Pulmonary artery endothelial cell (primary cell): ENCODE measurements at places on chromosomes 11 and 22. TPM values are rescaled to one million over a fixed set of nuclear protein-coding genes. Genes with fewer than 3 reads are reported as not detected.

Gene OR5M8
- not detected in 2 replicates for total RNA-seq

Gene F2
- total RNA-seq = 0.14 TPM in 1 of 2 replicates, not detected in the other

Gene BRMS1
- total RNA-seq = 80.5 and 86.2 TPM in 2 replicates

Gene EMID1
- not detected in 2 replicates for total RNA-seq

Gene TCN1
- total RNA-seq = not detected in 2 replicates

Gene CLCF1
- total RNA-seq = 1.6 and 2.2 TPM in 2 replicates

Gene USP28
- total RNA-seq = 31.7 and 55.2 TPM in 2 replicates

Gene SCARF2
- 9.1 and 15.8 TPM in 2 replicates for total RNA-seq

Gene CDC45
- total RNA-seq = 30.7 and 50.1 TPM in 2 replicates

Gene NCF4
- total RNA-seq = not detected in 2 replicates

Gene OR5B3
- total RNA-seq = not detected in 2 replicates

Gene CCDC81
- total RNA-seq = 0.53 and 0.60 TPM in 2 replicates
